HL-60 (cell line): ENCODE measurements at places on chromosomes 1 and 21.

GRCh38 chr1:111729271-111729921 is 9.8 kb downstream of the INKA2 start:
- DNase-seq: no peak

DNA sequence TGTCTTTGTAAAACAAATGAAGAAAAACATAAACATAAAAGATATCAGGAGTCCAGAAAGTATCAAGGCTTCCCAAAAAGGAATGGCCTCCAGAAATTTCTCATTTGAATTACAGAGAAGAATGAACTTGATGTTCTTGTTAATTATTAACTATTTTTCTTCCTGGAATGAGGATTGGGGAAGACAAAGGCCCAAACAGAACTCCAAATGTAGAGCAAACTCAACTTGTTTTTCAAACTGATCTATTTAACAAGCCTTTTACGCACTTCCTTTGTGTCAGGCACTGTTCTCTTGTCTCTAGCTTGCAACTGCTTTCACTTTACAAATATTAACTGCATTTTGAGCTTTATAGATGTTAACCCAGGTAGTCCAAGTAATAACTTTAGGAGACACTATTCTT is 45.5 kb downstream of the LAMC2 start:
- no peak for DNase-seq

DNA sequence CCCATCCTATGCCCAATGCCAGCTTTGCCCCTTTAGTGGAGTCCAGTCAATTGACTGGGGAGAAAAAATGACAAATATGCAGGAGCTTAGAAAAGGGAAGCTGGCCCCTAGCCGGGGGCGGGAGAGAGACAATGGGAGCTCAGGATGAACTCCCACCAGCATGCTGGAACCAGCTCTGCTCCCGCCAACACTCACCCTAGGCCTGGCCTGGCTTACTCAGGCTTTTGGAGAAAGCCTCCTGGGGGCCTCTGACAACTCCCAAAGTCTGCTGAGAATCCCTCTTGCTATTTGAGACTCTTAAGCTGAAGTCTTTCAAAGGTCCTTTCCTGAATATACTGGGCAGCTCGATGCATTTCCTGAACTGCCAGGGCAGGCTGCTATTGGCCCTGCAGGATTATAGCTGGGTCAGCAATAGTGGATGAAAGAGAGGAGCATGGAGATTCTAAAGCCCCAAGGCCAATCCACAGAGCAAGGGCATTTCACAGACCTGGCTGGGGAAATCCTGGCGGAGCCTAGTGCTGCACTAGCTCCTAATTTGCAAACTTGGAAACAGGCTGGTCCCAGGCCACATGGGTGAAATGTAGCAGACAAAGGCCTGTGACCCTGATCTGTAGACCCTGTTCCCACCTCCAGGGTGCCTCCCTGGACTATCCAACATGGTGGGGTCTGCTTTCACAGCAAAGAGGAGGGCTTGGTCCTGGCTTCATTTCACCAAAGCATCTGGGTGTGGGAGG is 35.7 kb upstream of the CLSTN1 start:
- no peak for DNase-seq

DNA sequence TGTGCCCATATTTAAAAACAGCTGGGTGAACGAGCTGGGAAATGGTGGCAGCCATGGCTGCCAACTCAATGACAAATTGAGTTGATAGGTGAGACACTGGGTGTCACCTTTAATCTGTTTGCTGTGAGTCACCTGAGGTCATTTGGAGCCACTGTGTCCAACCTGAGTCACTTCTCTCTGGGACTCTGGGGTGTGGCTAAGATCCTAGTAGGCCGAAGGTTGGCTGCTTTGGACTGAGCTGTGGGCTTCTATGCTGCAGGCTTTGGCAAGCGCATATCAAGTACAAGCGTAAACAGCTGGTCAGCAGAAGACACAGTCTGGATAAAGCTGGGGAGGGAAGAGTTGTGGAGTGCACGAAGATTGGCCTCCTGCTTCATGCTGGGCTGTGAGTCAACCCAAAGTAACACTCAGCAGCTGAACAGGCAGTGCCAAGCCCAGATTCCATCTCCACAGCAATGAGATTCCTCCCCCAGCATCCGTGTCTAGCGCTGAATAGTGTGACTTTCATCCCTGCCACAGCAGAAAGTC is 24.0 kb downstream of the TEX35 start:
- DNase-seq: no peak
